Glutamatergic neuron (in vitro differentiated cells): ENCODE measurements at places on chromosomes 7 and 10.
A peak's percentile ranks its signal among the peaks of the same experiment; 100 is the strongest.

GRCh38 chr7:80923211-80923612, 4.4 kb upstream of the SEMA3C start:
- no peak for DNase-seq

- DNase-seq = peak; percentile 77
Observed at GRCh38 chr10:86668297-86669165, at the start of gene LDB3. Gene LDB3 (plus strand): TSS chr10:86668511. CDS start chr10:86668692, 181 bp downstream.

DNA sequence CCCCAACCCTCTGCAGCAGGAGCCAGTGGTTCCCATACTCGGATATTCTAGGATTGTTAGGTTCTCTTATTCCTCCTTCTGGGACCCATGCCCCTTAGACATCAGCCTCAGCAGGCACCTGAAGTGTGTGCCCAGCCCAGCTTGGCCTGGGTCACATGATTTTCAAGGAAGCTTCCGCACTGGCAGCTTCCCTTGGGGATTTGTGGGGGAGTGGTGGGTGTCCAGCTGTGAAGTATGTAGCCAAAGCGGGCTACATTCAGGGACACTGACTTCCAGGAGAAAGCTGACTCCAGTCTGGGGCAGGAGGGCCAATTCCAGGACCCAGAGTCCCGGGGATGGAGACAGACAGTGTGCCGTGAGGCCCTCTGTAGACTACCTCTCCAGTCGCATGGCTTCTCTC, 1.3 kb downstream of the LDB1 start:
- no peak for DNase-seq

GRCh38 chr10:63058236-63058635, 74.9 kb upstream of the NRBF2 start:
- no peak for DNase-seq

- DNase-seq = no peak
Observed at GRCh38 chr7:55912748-55913158, 25.5 kb downstream of the ZNF713 start.

- DNase-seq = no peak
Observed at GRCh38 chr10:27601503-27601902, 97.4 kb downstream of the RAB18 start.

- DNase-seq = no peak
Observed at GRCh38 chr7:105454095-105454747, 65.5 kb upstream of the SRPK2 start.

- DNase-seq = no peak
Observed at GRCh38 chr7:51238981-51239495, 77.6 kb downstream of the COBL start.

GRCh38 chr7:127513311-127513710, 72.1 kb downstream of the GCC1 start:
- DNase-seq = no peak

DNA sequence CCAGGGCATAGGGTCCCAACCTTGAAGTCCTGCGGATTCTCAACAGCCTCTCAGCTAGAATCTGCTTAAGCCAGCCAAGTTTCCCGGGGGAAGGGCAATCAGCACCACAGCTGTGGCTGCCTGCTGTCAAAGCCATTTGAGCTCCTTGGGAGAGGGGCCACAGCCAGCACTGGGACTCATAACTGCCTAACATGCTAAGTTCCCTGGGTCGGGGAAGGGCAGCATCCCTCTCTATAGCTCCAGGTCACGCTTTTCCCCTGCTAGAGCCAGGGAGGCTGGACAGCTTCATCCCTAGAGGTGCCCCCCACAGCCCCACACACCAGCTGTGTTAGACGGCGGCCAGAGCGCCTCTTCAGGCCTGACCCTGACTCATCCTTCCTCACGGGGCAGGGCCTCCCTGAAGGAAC, 49.6 kb upstream of the PDE1C start:
- DNase-seq = peak; percentile 39

DNA sequence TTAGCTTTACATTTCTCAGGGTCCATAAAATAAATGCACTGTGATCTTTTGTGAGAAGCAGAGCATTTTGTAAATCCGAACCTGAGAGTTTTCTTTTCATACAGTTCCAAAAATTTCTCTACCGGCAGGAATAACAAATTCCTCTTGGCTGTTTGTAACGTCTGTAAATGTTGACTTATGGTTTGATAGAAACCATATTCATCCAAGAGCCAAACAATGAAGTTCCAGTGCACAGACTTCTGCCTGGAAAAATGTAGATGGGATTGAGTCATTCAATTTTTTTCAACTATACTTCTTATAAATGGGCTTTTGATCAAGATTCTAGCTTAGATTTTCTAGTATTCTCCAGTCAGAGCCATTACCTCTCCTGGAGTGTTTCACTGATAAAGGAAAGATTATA, 530.6 kb downstream of the TFEC start:
- DNase-seq = no peak

DNA sequence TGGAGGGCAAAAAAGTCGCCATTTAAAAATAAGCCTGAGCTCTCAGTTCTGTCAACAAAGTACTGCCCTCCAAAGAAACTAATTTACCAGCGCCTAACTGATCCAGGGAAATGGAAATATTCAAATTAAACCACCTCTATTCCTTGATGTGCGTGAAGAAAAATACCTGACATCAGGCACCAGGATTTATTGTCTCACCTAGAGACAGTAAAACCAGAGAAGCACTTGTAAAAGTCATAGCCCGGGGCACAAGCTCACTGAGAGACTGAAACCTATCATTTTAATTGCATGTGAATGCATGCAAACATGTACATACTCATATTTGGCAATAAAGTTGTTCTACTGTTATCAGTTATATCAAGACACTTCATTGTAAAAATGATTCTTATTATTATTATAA, 147.3 kb upstream of the VSTM2A start:
- no peak for DNase-seq
